Peyer's patch (tissue), 4 donors: ENCODE measurements at places on chromosomes 13 and 19. TPM values are rescaled to one million over a fixed set of nuclear protein-coding genes. Genes with fewer than 3 reads are reported as not detected.

Gene KRTDAP
- total RNA-seq = not detected

Gene C19orf67
- not detected for total RNA-seq

Gene PRR19
- 1.1 TPM for total RNA-seq

Gene FAM32A
- total RNA-seq = 106 TPM

Gene KLK7
- total RNA-seq = not detected

Gene C19orf81
- not detected for total RNA-seq

Gene SHISA7
- not detected for total RNA-seq

Gene RGS9BP
- total RNA-seq = not detected

Gene AXL
- 46.2 TPM for total RNA-seq

Gene PTPRS
- total RNA-seq = 85.8 TPM

Gene MEDAG
- 21.5 TPM for total RNA-seq

Gene ELAVL3
- total RNA-seq = not detected

Gene GRK1
- total RNA-seq = not detected

Gene SYNGR4
- total RNA-seq = not detected

Gene PPP1R37
- total RNA-seq = 65.5 TPM

Gene CYP4F12
- 64.4 TPM for total RNA-seq

Gene PGLYRP1
- total RNA-seq = not detected

Gene OR7C1
- total RNA-seq = not detected

Gene BCAM
- total RNA-seq = 34.3 TPM

Gene CHST8
- total RNA-seq = 0.54 TPM

Gene OVOL3
- not detected for total RNA-seq

Gene LILRB3
- total RNA-seq = 16.5 TPM

Gene ARHGAP33
- total RNA-seq = 25.2 TPM

Gene RNASEH2A
- 24.8 TPM for total RNA-seq

Gene CRB3
- 21.5 TPM for total RNA-seq

Gene KLK3
- 1.2 TPM for total RNA-seq

Gene USPL1
- 21.0 TPM for total RNA-seq

Gene ATP8B3
- 0.35 TPM for total RNA-seq

Gene NCAN
- total RNA-seq = not detected

Gene JAK3
- total RNA-seq = 5.8 TPM

Gene CPB2
- total RNA-seq = not detected

Gene PPM1N
- 1.5 TPM for total RNA-seq

Gene COX6B2
- not detected for total RNA-seq

Gene KLK14
- total RNA-seq = 1.1 TPM
